Activated naive CD8-positive, alpha-beta T cell treated with anti-CD3 and anti-CD28 coated beads, Interleukin-2, amount 10 ng/mL, durations not matched to agents 7 days and 5 days (primary cell): ENCODE measurements at places on chromosomes 7 and 10.

GRCh38 chr7:102992938-102993717, 80.3 kb downstream of the LRRC17 start:
- no peak for DNase-seq

DNA sequence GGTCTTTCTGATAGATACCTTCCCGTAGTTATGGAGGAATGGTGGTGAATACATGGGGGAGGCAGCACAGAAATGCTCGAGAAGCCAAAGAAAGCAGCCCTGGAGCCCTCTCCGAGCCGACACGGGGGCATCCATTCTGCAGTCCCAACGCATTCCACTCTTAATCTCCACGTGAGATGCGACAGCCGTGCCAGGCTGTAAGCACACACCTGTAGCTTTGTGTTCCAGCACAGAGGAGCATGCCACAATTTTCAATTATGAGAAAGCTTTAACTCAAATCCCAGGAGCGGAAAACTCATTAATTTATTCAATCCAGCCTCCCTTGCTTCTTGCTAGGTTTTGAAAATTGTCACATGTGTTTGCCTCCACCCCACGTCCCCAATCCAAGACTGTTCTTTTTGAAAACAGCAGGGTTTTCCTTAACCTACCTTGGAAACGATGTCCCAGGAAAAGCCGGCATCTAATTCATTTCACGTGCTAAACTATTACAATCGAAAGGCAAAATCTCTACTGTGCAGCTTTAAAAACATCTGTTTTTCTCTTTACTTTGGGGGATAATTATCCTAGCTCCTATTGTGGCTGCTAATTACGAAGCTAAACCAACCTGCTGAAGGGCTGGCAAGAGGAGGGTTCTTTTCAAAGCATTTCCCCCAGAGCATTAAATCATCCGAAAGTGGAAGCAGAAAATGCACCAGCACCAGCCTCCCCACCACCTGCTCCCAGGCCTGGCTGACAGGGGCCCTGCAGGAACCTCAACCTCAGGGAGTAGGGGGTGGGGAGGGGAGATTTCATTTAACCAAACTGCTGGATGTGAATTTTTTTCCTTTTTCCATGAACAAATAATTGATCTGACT, 56.0 kb upstream of the CHST15 start:
- DNase-seq: no peak

DNA sequence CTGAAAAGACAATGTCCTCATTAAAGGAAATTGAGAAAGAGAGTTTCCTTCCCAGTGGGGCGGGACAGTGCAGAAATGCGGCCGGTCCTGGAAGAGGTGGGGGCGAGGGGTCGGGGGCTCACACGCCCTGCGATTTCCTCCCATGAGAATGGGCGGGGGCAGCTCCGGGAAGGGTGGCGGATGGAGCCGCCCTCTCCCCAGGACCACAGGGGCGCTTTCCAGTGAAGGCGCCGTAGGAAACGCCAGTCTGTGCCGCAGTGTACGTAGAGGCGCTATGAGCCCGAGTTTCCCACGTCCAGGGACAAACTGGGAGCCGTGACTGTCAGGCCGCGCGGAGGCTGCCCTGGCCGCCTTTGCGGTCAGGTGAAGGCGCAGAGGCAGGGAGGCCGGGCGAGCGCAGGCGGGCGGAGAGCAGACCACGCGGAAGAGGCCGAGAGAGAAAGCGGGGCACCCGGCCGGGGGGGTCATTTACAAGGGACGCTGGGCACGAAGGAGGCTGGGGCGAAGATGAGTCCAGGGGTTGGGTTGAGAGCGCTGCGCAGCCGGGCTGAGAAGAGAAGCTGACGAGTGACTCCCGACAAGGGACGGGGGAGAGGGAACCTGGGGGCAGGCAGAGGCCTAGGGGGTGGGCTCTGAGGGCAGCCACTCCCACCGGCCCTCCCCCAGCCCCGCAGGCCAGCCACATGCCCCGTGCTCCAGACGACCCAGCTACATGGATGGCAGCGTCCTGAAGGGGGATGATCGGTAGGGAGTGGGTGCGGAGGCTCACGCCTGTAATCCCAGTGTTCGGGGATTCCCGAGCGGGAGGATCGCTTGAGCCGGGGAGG, 45.0 kb downstream of the ALOX5 start:
- DNase-seq: peak; percentile 81

GRCh38 chr10:70619271-70620019, 16.9 kb upstream of the PRF1 start:
- no peak for DNase-seq

- DNase-seq: no peak
Observed at GRCh38 chr7:42214060-42214679, 22.8 kb downstream of the GLI3 start.

DNA sequence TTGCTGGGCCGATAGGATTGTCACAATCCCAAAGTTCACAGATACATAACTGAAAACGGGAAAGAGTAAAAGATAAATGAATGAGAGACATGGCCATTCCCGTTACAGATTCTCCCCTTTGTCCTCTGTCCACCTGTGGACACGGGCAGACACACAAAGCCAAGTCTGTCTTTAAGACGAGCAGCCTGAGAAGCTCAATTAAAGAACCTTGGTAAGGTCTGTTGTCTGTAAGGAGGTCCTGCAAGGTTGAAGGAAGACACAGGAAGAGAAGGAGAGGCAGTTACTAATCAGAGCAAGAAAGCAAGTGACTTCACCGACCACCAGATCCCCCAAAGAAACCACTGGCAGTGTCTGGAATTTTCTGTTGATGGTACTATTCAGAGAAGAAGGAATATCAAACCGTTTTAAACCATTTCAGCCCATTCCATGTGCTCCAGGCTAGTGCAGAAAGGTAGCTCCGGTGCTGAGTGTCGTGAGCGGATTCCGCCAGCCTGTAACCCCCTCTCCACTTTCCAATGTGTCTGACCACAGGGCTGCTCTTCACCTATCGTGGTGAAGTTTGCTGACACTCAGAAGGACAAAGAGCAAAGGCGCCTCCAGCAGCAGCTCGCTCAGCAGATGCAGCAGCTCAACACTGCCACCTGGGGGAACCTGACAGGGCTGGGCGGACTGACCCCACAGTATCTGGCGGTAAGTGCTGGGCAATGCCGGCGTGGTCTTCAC, 252.6 kb downstream of the CELF2 start:
- DNase-seq: peak; percentile 61

GRCh38 chr7:117659531-117660011, 179.7 kb downstream of the CFTR start:
- DNase-seq: no peak

- no peak for DNase-seq
Observed at GRCh38 chr7:137564677-137565076, 221.1 kb upstream of the PTN start.

- no peak for DNase-seq
Observed at GRCh38 chr7:87590578-87590977, 10.1 kb downstream of the ABCB1 start.

DNA sequence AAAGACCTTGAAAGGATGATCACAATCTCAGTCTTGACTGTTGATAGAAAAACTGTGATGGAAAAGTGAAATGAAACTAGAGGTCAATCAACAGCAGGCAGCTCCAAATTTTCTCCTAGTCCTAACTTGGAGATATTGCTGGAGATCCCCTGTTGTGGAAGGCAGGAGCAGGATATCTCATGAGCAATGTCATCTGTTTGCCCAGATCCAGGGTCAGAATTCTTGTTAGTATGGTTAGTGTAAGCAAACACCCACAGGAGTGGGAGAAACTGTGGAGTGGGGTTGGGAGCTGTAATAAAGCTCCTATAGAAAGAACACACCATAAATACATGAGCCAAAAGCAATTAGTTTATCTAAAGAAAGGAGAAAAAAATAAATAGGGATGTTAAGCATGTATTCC, 169.0 kb downstream of the AKR1D1 start:
- DNase-seq: no peak

DNA sequence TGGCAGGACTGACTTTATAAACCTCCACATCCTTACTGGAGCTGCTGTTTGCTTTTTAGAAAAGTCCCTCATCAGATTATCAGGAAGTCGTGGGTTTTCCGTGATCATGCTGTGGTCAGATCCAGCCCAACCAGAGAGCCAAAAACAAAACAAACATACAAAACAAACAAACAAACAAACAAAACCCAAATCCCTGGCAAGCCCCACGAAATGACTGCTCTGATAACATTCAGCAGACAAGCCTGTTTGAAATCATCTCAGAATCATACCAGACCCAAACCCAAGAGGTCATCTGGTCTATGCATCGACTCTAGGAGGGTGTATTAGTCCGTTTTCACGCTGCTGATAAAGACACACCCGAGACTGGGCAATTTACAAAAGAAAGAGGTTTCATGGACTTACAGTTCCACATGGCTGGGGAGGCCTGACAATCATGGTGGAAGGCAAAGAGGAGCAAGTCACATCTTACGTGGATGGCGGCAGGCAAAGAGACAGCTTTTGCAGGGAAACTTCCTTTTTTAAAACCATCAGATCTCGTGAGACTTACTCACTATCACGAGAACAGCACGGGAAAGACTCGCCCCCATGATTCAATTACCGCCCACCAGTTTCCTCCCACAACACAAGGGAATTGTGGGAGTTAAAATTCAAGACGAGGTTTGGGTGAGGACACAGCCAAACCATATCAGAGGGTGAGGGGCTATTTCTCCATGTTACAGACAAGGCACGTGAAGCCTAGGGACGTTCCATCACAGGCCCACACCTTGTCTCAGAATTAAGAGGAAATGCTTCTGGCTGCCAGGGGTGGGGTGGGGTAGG, 85.7 kb downstream of the PARP12 start:
- no peak for DNase-seq

- no peak for DNase-seq
Observed at GRCh38 chr10:31393844-31394243, 74.8 kb downstream of the ZEB1 start.

DNA sequence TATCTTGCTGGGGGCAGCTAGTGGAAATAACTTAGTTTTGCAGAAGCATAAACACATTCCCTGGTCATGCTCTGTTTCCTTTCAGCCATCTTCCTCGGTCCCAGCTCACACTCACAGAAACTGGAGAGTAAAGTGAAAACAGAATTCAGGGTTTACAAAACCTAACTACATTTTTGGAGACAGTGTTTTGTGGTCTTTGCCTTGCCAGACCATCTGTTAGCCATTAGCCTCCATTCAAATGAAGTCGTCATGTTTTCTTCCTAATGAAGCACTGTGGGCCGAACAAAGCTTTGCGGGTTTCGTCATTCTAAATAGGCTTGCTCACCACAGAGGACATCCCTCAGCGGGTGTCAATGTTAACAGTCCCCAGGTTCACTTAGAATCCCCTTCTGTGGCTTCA, 214.6 kb upstream of the TMEM72 start:
- no peak for DNase-seq

DNA sequence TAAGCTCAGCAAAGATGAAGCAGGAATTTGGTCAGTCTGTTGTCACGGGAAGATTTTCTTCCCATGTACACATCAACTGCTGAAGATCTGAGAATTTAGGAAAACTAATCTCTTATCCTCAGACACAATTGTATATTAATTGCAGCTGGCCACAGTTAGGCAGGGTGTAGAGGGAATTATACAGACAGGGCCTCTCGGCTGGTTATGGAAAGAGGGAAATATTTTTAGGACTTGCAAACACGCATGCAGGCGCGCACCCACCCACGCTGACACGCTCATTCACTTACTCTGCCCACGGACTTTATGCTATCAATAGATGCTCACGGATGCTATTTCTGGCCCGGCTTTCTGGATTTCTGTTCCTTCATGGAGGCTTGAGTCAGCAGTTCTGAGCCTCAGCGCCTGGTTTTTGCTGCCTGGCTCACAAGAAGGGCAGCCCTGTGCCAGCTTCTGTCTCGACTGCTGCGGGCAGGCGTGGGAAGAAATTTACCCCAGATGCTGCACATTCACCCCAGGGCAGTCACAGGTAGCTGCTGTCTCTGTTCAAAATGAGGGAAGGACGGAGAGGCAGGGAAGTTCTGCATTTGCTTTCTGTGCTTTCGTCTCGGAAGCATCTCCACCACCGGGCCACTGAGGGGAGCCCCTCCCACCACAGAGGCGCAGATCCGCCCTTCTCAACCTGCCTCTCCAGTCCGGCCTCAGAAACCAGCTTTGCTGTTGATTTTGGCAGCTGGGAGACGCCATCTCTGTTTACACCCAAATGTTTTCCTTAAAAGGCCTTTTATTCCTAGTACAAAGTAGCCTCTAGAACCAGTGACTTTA, 116.3 kb upstream of the BTBD16 start:
- no peak for DNase-seq

GRCh38 chr10:101831169-101831811, 12.3 kb downstream of the KCNIP2 start:
- no peak for DNase-seq

- DNase-seq: no peak
Observed at GRCh38 chr10:19043431-19043830, 5.2 kb upstream of the MALRD1 start.

GRCh38 chr7:96266580-96266979, 55.3 kb downstream of the SLC25A13 start:
- DNase-seq: no peak

GRCh38 chr10:70911386-70911785, 23.0 kb upstream of the PCBD1 start:
- no peak for DNase-seq

GRCh38 chr7:41984888-41985287, 252.1 kb downstream of the GLI3 start:
- DNase-seq: no peak
